ENCODE measurements at places on chromosomes 7 and 10. TPM values are rescaled to one million over a fixed set of nuclear protein-coding genes. Genes with fewer than 3 reads are reported as not detected.

GRCh38 chr10:83909001-83909400 is 230.3 kb upstream of the GHITM start:
- DNase-seq = peak; percentile 11

- no peak for DNase-seq
Observed at GRCh38 chr10:37619336-37619735, 238.1 kb downstream of the ZNF248 start.

Gene LBX1
- not detected for total RNA-seq

Gene COBL
- total RNA-seq = 0.11 TPM

Gene ACTL6B
- total RNA-seq = not detected

Gene ZSCAN21
- total RNA-seq = 12.7 TPM

Gene MYL7
- not detected for total RNA-seq

GRCh38 chr7:83347945-83348444 is 185.3 kb upstream of the PCLO start:
- DNase-seq = no peak

DNA sequence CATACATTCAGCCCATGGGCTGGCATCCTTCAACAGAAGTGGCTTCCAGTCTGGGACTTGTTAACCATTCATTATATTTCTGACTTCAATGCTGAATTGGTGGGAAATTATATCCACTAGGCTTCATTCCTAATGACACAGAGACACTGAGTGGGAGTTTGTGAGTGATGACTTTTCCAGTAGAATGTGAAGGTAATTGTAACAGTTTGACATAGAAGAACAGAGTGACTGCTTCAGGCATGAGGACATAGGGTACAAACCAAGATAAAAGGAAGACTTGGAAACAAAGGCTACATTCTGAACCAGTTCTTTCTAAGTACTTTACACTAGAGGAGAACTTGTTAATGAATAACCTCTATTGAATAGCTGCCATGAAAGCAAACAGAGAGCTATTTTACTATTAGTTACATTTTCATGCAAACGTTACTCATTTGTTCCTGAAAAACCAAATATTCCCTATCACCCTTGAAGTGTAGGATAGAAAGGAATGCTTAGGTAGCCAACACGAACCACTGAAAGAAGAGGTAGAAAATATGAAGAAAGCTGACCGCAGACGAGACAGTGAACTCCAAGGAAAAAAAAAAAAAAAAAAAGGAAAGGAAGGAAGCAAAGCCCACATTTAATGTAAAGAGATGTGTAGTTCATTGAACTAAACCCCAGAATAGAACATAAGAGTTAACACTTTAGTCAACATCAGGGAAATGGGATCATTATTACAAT is 237.0 kb upstream of the SEMA3C start:
- DNase-seq = no peak

Gene PRPS1L1
- total RNA-seq = not detected

DNA sequence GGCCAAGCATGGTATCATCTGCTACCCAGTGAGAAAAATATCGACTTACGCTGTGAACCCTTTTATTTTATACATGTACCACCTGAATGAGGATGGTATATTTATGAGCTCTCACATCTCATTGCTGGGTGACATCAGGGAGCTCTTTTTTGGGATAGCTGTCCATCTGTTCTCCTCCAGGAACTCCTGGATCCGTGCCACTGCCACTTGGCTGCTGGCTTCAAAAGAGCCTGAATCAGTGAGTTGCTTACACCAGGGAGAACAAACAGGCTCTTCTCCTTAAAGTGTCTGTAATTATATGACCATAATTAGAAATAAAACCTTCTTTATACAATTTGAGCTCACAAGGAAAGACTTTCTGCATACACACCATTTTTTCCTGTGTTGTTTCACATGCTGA is 106.2 kb downstream of the KAT6B start:
- no peak for DNase-seq

GRCh38 chr10:31215052-31215451 is 104.0 kb upstream of the ZEB1 start:
- DNase-seq = no peak

DNA sequence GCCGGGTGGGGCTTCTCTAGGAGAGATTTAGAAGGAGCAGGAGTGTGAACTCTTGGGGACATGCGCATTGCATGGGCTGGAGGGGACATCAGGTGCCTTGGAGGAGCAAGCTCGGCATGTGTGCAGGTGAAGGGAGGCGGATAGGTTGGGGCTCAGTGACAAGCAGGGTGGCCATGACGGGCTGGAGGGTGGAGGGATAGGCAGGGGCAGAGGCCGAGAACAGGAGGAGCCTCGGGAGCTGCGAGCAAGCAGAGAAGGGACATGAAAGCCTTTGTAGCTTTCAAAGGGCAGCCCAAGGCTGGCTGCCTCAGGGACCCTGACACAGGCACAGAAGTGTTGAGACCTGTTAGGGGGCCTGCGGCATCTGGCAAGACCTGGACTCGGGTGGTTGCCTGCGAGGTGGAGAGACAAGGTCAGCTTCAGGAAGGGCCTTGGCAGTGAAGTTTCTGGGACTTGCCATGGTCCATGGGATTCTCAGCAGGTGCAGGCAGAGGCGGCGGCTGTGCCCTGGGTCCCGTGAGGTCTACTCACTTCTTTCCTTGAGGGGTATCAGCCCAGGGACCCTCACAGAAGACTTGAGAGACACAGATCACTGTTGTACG is 664.8 kb downstream of the SDK1 start:
- DNase-seq = no peak

- no peak for DNase-seq
Observed at GRCh38 chr7:18693816-18694215, 198.3 kb downstream of the HDAC9 start.

- DNase-seq = peak; percentile 32
Observed at GRCh38 chr10:106795619-106796018, 368.9 kb downstream of the SORCS1 start.

GRCh38 chr10:89540420-89540949 is 5.1 kb upstream of the SLC16A12 start:
- no peak for DNase-seq

Gene OR6B1
- not detected for total RNA-seq

GRCh38 chr10:118758449-118758848 is 3.7 kb upstream of the CACUL1 start:
- DNase-seq = no peak

GRCh38 chr10:101684782-101685181 is 10.2 kb downstream of the FBXW4 start:
- DNase-seq = no peak

GRCh38 chr10:76397181-76398042 is 966.0 kb downstream of the LRMDA start:
- DNase-seq = no peak

Gene C10orf143
- total RNA-seq = 0.33 TPM

DNA sequence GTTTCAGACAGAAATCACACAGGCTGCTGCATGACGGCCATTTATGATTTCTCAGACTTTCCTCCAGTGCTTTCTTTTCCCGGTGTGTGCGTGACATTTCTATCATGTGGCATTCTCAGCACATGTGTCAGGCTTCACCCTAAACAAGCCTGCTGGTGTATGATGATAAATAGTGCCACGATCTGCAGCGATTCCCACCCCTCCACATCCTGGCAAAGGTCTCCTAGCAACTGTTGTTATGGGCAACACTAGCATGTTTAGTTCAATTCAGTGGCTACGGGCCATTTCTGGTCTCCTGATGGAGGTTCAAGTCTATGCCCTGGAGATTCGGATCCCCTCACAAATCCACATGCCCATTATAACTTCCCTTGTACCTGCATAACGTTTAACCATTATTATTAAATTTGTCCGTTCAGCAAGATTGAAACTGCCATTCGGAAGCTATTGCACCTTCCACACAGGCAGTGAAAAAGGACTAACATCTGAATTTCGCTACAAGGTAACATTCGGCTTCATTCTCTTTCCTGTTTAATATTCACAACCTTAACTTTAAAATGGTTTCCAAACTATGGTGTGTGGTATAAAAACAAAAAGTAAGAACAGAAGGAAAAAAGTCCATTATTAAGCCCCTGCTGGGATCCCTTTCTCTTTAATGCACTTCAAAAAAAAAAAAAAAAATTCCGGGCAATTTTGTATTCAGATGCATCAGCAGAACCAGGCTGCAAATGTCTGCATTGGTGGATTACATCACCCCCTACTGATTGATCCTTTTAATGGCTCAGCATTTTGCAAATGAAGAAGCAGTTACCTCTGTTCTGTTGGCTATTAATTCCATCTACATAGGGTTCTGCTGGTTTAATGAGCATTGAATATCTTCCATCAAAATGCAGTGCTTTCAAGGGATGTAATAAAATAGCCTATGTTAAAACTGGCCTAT is 90.2 kb downstream of the FRMD4A start:
- DNase-seq = no peak

DNA sequence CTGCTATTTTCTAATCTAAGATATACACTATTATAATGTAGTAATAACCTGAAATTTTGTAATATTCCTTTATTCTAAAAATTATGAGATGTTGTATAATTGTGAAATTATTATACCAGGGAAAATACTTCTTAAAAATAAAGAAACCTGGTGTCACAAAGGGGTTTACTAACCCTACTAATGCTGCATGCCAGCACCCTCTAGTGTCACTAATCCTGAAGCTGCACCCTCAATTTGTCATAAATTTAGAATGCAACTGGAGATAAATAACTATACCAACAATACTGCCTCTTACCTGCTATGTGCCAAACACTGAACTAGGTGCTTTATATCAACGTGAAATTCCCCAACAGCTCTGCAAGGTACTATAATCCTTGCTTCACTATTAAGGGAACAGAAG is 30.8 kb downstream of the TM9SF3 start:
- DNase-seq = peak; percentile 5

- DNase-seq = no peak
Observed at GRCh38 chr10:71742301-71743088, 22.9 kb upstream of the C10orf105 start.

DNA sequence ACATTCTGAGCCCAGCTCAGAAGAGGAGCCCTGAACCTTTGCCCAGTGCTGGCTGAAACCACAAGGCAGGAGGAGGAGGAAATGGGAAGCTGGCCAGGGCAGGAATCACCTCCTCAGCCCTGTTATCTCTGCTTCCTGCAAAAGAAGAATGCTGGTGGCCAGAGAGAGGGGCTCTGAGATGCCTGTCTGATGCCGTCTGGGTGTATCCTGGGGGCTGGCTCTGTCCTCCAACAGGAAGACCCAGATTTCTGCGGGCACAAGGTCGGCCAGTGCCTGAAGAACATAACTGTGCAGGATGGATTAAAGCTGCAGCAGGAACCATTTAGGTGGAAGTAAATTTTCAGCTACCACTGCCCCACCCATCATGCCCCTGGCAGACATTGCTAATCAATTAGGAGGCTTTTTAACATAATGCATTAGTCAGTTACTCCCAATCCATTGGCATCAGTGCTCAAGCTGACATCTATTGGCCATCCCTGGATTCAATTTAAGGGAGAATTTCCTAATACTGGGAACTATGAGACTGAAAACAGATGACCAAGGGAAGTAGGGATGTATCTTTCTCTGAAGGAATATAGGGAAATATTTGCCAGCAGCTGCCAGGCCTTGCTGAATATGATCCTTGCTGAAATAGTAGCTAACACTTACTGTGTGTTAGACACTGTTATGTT is 67.7 kb downstream of the COL13A1 start:
- DNase-seq = no peak

GRCh38 chr10:73858750-73859427 is 15.5 kb downstream of the CAMK2G start:
- DNase-seq = no peak

GRCh38 chr10:124287791-124288190 is 130.9 kb downstream of the OAT start:
- DNase-seq = no peak

Gene CNPY1
- total RNA-seq = not detected

GRCh38 chr10:129855836-129856563 is 108.1 kb downstream of the EBF3 start:
- DNase-seq = no peak

Gene PTPRE
- total RNA-seq = 0.13 TPM

- DNase-seq = no peak
Observed at GRCh38 chr10:4217187-4217586, 432.2 kb upstream of the KLF6 start.

DNA sequence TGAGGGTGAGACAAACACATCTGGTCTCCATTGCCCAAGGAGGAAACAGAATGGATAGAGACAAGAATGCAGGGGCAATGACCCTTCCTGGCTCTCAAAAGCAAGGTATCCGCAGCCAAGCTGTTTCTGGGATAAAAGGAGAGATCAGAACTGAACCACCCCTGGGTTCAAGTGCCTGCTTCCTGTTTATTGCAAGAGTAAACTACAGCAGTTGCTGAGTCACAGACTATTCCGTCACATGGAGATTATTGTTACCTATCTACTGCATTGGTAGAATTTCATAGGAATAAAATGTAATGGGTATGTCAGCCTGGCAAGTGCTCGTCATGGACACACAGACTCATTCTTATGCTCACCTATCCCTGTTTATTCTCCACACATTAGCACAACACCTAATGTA is 821.6 kb downstream of the GRID1 start:
- DNase-seq = no peak

DNA sequence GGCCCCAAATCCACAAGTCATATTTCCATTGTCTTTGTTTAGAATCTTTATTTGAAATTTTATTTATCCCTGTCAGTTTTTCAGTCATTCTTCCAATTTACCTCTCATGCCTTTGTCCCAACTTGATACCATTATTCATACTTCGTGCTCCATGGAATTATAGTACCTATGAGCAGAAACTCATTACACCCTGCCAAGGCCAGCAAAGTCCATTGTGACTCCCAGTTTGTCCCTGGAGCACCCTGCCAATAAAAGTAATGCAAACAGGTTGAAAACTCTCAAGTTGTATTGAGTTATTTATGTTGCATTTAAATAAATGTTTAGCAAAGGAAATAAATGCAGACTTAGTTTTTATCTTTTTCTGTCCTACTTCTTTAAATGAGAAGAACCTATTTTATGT is 19.3 kb downstream of the PCGF5 start:
- DNase-seq = no peak

- no peak for DNase-seq
Observed at GRCh38 chr7:115822380-115822779, 208.2 kb downstream of the TFEC start.

Gene CABCOCO1
- total RNA-seq = not detected

DNA sequence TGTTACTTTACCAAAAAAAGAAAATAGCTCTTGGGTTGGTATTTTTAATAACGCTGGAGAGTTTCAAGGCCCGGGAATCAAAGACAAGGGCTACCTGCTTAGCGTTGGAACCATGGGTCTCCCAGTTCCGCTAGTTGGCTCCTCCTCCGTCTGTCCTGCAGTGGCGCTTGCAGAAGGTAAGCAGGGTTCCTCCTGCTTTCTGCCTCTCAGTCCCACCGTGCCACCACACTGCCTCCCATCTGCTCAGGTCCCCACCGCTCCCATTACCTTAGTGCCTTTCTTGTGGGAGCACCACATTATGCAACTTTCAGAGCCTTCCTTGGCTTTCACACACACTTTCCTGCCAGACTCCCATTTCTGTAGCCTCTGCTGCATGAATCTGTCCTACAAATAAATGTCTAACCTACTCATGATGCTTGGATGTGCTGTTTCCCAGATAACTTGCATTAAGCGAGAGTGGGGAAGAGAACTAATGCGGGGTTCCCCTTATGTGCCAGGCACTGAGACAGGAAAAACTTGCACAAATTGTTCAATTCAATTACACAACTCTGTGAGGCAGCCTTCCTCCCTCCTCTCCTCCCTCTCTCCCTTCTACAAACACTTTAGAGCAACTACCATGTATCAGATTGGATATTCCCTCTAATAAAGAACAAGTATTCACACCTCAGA is 124.5 kb downstream of the AOAH start:
- no peak for DNase-seq
